Activated naive CD4-positive, alpha-beta T cell treated with anti-CD3 and anti-CD28 coated beads, Interleukin-2, amount 50 U/mL, for 72 hours (primary cell): ENCODE measurements at places on chromosomes 3 and 15.

- no peak for DNase-seq
These were observed 314.0 kb downstream of the ERC2 start for GRCh38 chr3:56154297-56154696.

DNA sequence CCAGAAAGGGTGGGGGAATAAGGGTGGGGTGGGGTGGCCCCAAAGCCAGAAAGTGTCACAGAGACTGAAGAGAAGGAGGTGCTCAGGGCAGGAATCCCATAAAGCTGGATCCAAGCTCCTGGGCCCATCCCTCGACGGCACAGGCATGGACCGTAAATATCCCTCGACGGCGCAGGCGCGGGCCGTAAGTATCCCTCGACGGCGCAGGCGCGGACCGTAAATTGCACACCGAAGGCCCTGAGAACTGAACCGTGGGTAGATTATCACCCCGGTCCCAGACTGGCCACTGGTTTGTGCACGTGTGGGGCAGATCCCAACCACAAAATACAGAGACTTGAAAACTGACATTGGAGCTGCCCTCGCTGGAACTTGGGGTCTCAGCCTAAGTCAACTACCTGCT, 41.3 kb upstream of the MUC4 start:
- DNase-seq, result no peak

DNA sequence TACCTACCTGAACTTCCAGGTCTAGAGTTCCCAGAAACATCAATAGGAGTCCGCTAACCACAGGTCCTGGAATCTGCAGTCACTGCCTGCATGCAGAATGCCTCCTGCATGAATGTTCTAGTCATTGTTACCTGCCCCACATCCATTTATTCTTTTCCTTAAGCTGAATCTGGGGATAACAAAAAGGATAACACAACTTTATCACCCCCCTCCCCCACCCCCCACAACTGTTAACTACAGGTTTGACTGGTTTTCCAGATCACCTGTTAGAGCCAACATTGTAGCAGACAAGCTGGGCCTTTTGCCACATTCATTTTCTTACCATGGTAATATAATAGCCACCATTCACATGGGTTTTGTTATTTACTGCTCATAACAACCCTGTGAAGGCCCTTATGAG, 4.6 kb upstream of the CTSH start:
- DNase-seq, result no peak

DNA sequence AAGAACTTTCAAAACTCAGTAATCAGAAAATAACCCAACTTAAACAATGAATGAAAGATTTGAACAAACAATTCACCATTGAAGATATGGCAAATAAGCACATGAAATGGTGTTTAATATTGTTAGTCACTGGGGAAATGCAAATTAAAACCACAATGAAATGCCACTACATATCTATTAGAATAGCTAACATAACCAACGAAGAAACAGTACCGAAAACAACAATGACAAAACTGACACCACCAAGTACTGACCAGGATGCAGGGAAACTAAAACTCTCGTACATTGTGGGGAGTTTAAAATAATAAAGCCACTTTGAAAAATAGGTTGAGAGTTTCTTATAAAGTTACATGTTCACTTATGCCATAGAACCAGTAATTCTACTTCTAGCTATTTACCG, 69.1 kb downstream of the KBTBD8 start:
- no peak for DNase-seq
